Lung microvascular endothelial cell (primary cell): ENCODE measurements at places on chromosomes 12 and 14.

DNA sequence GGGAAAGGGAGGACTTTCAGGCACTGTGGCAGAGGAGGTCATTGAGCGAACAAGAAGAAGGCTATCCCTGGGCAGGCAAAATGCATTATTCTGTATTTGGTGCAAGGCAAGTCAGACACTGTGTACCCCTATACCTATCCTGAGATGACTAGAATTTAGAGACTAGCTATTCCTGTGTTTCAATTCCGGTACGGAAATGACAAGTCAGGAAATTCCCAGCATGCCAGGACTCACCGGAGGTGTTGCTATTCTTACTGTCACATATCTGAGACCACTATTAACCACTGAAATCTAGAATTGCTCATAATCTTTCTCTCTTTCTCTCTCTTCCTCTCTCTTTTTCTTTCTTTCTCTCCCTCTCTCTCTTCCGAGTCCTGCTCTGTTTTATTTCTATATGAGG is 297.1 kb downstream of the PDZRN4 start:
- DNase-seq: peak; percentile 85

GRCh38 chr12:1605129-1606020 is 11.0 kb upstream of the FBXL14 start:
- peak; percentile 88 for DNase-seq

GRCh38 chr12:50986966-50987737 is 34.8 kb downstream of the HIGD1C start:
- peak; percentile 82 for DNase-seq

DNA sequence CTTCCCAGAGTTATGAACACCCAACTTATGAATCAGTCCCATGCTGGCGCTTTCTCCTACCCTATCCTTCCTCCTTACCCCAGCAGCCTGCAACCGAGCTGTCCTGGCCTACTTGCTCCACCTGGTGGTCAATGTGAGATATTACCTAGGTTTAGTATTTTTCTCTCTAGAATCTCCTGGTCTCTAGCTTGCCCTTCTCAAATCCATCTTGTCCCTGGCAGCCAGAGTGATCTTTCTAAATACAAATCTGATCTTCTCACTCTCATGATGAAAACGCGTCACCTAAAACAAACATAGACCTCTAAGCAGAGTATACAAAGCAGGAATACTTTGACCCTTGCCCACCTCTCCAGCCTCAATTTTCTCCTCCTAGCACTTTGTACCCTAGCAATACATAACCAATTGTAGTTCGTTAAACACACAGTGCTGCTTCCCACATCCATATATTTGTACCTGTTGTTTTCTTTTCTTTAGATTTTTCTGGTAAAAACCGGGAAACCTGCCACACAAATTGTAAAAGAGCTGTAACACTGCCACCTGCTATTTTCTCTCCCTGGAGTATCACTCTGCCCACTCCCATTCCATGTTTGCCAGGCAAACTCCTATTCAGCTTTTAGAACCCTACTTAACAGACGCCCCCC is 20.0 kb upstream of the TCP11L2 start:
- DNase-seq: peak; percentile 72

GRCh38 chr12:106303202-106303820 is 778 bp downstream of the TCP11L2 start:
- DNase-seq: peak; percentile 99

GRCh38 chr12:19451196-19451595 is 11.9 kb downstream of the AEBP2 start:
- DNase-seq: no peak

DNA sequence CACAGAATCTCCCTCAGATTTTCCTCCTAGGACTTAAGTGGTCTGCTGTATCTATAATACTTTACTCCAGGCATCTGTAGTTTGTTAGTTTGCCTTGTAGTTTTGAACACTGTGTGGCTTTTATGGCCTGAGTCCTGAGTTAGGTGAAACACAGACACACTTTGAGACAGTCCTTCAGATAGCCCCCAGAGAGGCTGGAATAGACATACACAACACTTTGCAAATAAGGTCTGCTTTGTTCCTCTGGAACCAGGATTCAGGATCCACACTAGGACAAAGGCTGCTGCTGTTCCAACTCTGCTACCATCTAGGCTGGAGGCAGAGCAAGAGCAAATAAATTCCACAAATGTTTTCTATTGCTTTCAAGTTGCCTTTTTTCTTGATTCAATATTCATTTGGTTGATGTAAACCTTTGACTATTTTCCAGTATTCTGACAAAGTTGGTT is 41.4 kb upstream of the INSM2 start:
- no peak for DNase-seq

GRCh38 chr14:105476831-105477659 is 2.4 kb downstream of the CRIP2 start:
- DNase-seq: peak; percentile 40

- no peak for DNase-seq
Observed at GRCh38 chr14:53533384-53533970, 380.4 kb upstream of the DDHD1 start.

- no peak for DNase-seq
Observed at GRCh38 chr12:3670083-3670620, 82.8 kb downstream of the CRACR2A start.

DNA sequence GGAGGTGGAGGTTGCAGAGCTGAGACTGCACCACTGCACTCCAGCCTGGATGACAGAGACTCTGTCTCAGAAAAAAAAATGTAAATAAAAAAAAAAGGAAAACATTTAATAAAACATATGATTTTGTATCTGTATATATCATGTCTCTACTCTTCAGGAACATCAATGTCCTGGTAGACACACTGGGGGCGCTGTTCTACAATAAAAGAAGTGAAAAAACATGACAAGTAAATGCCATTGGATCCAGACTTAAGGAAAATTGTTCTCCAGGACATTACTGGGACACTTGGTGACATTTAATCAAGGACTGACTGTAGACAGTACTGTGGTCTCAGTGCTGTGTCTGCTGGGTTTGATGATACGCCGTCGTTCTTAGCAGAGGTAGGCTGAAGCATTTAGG is 15.5 kb upstream of the KLC1 start:
- DNase-seq: peak; percentile 49

DNA sequence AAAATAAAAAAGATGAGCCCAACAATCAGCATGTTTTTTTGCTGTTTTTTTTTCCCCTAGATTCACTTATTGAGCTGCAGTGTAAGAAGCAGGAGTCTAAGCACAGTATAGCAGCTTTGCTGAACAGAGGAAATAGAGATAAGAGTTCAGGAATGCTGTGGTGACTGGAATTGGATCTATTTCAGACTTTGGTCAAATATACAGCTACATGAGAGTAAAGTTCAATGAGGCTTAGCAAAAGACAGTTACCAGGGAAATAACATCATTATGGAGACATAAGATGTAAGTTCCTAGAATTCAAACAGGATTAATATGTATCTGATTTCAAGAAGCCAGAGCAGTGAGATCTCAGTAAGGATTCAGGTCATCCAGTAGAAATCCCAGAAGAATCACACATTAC is 613.0 kb downstream of the RPS29 start:
- DNase-seq: no peak

DNA sequence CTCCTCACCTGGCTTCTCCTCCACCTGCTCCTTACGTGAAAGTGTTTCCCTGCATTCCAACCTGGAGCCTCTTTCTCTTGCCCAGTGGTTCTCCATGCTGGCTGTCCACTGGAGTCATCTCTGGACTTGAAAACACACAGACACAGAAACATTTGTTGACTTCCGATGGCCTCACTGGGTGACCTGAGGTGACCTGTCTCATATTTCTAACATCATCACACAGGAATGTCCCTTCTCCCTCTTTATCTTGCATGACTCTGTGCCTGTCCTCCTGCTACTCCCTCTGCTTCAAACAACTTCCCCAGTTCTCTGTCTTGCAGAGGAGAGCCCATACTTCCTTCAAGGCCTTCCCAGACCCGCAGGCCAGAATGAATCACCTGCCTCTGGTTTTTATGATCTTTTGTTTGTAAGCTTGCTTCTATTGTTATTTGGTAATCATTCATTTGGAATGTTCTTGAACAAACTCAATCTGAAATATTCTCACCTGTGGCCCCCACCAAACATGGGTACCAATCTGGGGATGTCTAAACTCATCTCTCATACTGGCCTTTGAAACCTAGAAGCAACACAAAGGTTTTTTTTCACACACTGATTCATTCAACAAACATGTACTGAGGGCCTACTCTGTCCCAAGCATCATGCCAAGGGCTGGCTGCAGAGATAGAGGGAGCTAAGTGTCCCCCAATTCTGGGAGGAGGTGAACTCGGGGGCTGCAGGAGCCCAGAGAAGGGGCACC is 9.7 kb upstream of the RIN3 start:
- DNase-seq: peak; percentile 64

GRCh38 chr14:63045612-63046320 is 508 bp upstream of the KCNH5 start:
- no peak for DNase-seq

GRCh38 chr12:84554199-84554723 is 358.3 kb downstream of the SLC6A15 start:
- DNase-seq: no peak

DNA sequence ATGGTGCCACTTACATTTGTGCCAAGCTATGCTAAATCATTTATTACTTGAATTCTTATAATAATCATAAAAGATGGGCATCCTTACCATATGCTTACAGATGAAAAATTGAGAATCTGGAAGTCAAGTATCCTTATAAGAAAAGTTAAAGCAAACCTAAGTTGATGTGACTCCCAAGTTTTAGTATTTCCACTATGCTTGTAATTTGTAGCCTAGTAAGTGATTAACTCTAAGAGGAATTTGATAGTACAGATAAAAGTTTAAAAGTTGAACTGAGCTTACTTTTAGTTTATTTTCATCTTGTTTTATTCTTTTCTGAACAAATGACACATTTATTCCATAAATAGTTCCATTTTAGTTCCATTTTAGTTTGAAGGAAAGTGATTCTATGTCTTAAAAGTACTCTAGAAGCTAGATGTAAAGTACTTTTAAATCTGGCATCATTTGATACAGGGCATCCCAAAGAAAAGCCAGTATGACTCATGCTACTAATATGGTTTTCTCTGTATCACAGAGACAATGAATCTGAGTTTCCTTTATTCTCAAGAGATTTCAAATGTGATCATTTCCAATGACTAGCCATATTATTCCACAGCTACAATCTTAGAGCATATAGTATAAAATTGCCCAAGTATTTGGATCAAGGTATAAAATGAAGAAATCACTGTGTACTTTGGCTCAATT is 596.0 kb downstream of the SLC16A7 start:
- DNase-seq: no peak

- no peak for DNase-seq
Observed at GRCh38 chr14:103653805-103654204, 24.8 kb downstream of the KLC1 start.

DNA sequence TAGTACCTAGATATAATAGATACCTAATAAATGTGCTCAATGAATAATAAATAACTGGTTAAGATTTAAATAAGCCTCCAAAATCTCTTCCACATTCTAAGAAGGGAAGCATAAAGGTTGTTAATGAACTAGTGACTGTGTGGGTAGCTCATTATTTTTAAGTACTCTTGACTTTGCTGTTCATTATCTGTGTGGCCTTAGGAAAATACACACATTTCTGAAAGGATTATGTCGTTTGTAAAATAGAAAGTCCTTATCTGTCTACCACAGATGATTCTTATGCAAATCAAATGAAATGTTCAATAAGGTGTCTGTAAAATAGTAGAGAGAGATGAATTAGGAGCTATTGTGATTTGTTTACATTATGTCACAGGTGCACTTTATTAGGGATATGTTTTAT is 119.5 kb downstream of the LRRK2 start:
- DNase-seq: no peak

DNA sequence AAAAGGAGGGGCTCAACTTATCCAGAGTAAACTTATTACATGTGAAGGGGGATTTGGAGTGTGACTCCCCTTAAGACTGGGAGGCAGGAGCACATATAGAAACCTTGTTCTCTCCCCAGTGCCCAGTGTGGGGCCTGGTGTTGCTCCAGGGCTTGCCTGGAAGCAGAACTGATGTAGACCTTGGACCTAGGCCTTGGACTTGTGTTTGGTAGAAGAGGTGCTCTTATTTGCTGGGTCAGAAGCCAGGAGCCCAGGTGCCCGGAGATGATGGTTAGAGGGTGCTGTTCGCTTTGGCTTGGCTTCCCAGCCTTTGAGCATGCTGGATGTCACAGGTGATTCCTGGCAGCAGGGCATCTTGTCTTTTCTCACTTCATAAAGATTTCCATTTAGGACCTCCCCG is 110.4 kb downstream of the SMOC1 start:
- no peak for DNase-seq

DNA sequence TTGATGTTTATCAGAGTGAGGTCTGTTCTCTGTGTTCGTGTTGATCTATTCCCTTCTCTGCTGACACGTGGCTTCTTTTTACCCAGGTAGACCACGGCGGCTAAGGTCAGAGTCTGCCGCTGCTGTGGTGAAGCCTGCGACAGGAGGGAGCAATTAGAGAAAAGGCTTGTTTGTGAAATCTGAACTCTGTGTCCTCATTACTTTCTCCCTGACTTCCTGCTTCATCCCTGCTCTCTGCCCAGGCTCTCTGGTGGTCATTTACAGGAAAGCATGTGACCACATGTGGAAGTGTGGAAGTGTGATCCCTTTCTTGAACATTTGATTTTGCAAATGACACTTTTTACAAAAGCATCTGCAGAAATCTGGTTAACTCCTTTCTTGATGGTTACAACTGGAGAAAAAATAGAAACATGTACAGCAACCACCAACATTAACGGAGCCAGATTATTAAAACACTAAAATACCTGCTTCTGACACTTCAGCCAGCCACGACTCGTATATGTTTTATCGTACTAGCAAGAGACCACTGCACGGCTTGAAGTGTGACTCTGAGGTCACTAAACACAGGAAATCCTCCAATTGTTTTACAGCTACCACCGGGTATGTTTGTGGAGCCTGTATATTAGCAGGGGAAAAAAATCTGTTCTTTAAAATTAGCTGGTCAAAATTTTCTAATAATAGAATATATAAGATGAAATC is 388.6 kb upstream of the TMPO start:
- DNase-seq: peak; percentile 68

GRCh38 chr12:54214553-54215406 is 26.0 kb upstream of the SMUG1 start:
- DNase-seq: peak; percentile 94

DNA sequence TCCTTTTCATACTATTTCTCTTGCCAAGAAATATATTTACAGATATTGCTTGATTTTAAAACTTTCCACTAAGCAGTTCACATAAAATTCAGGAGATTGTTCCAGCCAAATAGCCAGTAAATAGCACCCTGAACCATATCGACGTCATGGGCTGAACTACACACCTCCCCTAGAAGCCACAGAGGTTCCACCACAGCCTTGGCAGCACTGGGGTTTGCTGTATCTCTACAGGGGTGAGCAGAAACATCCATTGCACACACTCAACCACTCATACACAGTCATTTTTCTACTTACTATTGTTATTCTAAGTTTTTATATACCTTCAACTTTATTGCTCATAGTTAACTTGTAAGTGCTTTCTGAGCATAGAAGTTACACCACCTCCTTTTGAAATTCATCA is 8.1 kb upstream of the EIF2S3B start:
- peak; percentile 5 for DNase-seq

GRCh38 chr14:20564501-20564997 is 3.7 kb upstream of the RNASE9 start:
- no peak for DNase-seq

GRCh38 chr14:104515811-104516780 is 63.5 kb upstream of the C14orf180 start:
- no peak for DNase-seq

- DNase-seq: no peak
Observed at GRCh38 chr14:33897878-33898535, 52.9 kb downstream of the EGLN3 start.
